Stimulated activated CD4-positive, alpha-beta T cell treated with anti-CD3 and anti-CD28 coated beads, Interleukin-15, amount 100 ng/mL, for 1 hour (primary cell): ENCODE measurements at places on chromosomes 3 and 15.

GRCh38 chr15:31487811-31488436, 161.3 kb downstream of the KLF13 start:
- no peak for DNase-seq

GRCh38 chr3:5485427-5485826, 297.9 kb downstream of the EDEM1 start:
- no peak for DNase-seq

- no peak for DNase-seq
Observed at GRCh38 chr3:46456118-46456517, 8.6 kb downstream of the LTF start.

GRCh38 chr3:139906418-139906817, 28.6 kb upstream of the CLSTN2 start:
- no peak for DNase-seq

DNA sequence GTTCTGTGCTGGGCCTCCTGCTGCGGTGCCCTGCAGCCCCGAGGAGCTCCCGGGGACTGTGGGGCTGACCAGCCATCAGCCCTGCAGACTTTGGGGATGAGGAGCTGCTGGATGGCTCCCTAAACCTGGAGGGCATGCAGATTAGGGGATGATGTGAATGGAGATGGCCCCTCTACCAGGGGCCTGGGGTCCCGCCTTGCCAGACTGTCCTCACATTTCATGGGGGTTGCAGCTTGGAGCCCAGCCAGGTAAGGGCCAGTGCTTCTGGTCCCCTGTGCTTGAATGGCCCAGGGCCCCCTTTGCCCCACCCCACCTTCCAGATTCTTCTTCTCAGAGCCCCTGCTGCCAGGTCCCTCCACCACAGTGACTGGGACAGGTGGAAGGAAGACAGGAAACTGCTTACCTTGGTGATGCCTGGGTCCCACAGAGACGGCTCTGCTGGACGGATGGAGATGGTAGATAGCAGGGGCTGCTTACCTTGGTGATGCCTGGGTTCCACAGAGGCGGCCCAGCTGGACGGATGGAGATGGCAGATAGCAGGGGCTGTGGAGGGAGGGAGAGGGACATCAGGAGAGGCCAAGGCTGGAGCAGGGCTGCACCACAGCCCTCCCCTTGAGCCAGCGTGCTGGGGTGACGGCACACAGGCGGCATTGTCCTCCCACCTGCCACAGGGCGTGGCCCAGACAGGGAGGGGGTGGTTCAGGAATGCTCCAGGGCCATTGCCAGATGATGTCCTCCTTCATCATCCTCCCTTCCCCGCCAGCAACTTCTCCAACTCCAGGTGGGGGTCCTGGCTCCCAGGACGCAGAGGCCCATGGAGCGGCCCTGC, at the start of gene SPTBN5:
Gene SPTBN5 (minus strand): TSS at position 632 of the 829 bp plus-strand sequence. CDS start 556 bp downstream, at position 76.
- no peak for DNase-seq

- no peak for DNase-seq
Observed at GRCh38 chr15:75591655-75592364, 12.7 kb upstream of the PTPN9 start.

GRCh38 chr3:114983248-114983647, 163.8 kb downstream of the ZBTB20 start:
- no peak for DNase-seq

- DNase-seq, result no peak
Observed at GRCh38 chr15:67843571-67844387, 3.9 kb upstream of the RNU6-1 start.

GRCh38 chr15:83854321-83854720, 200.4 kb downstream of the ADAMTSL3 start:
- DNase-seq, result no peak

DNA sequence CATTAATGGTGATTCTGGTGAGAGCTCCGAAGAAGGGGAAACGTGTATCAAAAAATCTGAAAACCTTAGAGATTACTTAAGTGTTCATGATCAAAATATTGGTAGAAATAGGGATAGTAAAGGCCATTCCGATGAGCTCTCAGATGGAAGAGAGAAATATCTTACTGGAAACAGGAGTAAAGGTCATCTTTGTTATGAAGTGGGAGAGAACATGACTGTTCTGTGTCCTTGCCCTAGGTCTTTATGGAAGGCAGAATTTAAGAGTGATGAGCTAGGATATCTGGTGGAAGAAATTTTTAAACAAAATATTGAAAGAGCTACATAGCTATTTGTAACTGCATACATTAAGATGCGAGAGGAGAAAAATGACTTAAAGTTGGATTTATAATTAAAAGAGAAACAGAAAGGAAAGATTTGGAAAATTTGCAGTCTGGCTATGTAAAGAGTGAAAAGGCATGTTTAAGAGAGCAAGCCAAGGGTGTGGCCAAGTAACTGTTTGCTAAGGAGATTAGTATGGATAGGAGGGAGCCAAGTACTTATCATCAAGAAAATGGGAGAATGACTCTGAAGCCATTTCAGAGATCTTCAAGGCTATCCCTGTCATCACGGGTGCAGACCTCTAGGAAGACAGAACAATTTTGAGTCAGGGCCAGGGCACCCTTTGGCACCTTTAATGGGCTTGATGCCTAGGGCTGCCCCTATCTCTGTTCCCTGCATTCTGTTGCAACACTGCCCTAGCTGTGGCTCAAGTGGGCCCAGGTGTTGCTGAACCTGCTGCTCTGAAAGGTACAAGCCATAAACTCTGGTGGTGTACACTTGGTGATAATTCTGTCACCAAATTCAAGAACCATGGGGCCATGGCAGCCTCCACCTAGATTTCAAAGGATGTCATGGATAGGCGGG, 27.3 kb downstream of the SLMAP start:
- no peak for DNase-seq

DNA sequence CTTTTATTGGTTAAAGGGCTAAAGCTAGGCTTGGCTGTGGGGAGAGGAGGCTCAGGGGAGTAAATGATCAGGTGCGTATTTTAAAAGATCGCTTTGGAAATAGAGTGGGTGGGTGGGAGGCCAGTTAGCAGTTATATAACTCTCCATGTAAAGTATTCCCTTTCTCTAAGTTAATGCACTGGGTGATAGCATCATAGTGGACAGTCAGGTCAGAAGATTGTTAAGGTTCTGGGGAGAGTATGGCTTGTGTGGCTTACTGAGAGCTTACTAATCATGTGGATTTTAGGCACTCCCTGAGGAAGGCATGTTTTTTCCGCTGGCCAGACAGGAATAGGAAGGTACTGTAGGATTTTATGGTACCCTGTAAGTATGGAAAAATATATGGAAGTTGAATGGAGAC, 6.3 kb upstream of the EIF3J start:
- no peak for DNase-seq
